ENCODE measurements at places on chromosomes 6 and 20.

GRCh38 chr6:105359419-105360370 lies 43.2 kb downstream of the PREP start:
- no peak for DNase-seq

DNA sequence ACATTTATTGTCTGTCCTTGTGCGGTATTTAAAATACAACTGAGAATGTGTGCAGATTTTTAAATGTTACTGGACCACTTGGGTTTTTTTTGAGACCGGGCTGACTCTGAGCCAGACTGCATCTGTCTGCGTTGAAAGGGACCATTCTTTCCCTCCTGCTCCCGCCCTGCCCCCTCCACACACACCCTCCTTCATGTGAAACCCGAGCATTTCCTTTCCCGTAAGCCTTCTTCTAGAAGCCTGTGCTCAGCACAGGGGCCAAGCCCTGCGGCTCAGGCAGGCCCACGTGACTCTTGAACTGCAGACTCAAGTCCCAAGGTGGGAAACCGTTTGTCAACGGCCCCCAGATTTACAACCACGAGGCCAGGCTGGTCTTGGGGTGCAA lies 82.7 kb upstream of the FOXC1 start:
- DNase-seq: no peak

DNA sequence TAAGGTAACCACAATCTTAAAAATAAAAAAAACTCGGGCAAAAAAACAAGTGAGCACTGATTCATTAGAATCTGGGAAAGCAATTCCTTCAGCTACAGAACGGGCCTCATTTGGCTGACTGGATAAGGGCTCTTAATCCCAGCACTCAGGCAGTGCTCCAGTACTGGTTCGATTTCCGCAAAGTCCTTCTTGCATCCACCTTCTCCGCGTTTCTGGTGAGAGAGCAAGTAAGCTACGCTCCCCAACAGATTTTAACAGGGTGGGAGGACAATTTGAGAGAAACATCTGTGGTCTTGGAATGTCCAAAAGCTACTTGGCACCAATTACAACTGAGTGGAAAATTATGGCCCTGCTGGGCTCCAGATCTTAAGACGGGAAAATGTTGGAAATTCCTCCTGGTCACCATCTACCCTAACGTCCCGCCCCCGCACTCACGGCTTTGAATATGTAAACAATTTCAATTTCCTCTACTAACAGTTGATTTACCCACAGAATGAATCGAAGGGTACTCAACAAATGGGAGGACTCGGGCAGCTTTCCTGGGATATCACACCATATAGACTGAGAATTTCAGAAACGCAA lies 18.1 kb upstream of the ZSCAN9 start:
- DNase-seq: no peak

- DNase-seq: no peak
These were observed 1.1 kb upstream of the DACT2 start for GRCh38 chr6:168320634-168321033.

DNA sequence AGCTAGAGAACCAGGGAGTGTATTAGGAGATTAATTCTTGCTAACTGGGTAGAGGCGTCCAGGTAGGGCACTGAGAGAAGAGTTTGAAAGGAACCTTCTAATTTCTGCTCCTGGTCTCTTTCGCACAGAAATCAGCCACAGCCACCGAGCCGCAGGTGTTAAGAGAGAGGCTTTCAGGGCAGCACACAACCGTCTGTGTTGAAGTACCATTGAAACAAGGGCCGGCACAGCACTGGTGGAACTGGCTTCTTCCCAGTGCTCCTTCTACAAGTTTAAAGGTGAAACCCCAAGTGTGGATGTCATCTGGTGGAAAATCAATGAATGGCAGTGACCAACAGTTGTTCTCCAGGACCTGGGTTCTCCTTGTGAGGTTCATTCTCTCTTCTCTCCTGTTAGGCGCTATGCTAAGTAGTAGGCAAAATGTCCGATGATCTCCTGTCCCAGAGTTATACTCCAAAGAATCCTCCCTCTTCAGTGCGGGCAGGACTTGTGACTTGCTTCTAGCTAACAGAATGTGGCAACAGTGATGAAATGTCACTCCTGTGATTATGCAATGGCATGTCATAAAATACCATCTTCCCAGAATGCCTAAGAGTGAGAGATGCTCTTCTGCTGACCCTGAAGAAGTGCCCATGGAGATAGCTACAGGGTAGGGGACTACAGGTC lies 15.0 kb upstream of the RIN2 start:
- DNase-seq: no peak

DNA sequence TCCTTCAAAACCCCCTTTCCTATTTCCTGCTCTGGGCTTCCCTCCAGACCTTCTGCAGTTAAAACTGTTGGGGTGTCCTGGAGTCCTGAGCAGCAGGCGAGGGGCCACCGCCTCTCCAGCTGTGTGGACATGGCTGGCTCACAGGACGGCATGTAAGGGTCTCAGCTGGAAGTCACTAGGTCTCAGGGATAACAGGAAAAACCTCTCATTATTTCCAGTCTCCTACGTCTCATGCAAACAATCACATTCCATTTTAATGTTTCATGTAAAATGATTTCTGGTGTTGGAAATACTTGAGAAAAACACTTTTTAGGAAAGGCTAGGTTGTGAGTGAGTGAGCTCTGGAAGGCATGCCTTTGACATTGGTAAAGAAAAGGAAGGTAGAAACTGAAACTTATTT lies 158.7 kb downstream of the SCML4 start:
- DNase-seq: no peak

DNA sequence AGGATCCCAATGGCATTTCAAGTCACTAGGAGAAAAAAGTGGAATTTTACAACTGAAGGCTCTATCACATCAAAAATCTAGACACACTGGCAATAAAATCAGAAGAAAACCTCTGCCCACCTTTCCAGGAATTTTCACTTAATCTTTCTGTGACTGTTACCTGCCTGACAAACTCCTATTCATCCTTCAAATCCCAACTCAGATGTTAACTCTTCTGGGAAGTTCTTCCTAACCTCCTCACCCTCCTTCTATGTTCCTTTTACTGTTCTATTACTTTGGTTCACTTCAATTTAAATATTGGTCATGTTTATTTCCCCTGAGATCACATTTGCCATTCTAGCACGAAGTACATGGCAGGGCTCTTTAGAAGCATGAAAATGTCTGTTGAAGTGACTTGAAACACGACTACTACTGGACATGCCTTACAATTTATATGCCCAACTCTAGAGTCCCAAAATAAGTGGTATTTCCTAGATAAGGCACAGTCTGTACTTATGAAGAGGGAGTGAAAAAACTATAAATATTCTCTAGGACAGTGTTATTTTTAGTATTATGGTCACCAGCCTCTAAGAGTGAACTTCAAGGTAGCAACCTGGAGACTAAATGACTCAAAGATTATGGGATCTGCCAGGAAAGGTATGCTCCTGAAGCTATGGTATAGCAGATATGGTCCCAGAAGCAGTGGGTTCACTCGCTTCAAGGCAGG lies 17.1 kb downstream of the CHD6 start:
- no peak for DNase-seq

DNA sequence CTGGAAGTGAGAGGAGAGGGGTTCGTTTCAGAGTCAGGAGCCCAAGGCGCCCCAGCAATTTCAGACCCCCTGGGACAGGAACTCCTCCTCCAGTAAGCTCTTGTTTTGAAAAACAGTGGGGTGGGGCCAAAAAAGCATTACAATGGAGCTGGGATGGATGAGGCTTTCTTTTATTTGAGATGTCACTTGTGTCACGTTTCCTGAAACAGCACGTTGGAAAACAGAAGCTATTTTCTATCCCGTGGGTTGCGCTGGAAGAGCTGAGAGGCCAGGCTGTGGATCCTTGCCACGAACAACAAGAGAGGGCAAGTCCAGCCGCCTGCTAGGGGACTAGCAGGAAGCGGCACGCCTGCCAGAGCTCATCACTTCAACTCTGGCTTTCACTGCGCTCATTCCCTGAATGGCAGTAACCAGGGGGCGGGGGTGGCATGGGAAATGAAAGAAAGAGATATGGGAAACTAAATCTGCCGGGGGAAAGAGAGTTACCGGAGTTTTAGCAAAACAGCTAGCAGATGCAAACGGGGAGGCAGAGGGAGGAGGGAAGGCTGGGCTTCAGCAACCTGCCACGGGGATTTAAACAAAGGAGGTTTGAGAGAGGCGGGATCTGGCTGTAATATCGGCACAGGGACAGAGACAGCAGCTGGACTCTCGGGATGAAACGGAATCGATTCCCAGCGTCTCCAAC lies 34.6 kb downstream of the GCNT2 start:
- peak; percentile 47 for DNase-seq

- DNase-seq: no peak
These were observed 41.0 kb upstream of the SMIM8 start for GRCh38 chr6:87281426-87281825.

- DNase-seq: no peak
These were observed 13.7 kb downstream of the BCL2L1 start for GRCh38 chr20:31708736-31709534.

DNA sequence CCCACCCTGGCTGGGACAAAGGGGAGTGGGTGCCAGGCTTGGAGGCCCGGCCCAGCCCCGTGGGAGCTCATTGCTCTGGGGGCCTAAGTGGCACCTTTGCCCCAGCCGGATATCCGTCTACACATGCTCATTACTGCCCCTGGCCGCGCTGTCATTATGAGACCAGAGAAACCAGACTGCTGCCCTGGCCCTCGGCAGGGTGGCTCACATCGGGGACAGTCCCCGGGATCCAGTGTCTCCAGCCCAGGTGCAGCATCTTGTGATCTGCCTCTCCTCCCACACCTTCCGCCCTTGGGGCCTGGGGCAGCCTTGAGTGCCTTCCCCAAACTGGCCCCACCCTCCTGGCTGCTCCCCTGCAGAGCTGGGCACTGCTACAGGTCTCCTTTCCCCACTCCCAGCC lies 4.9 kb downstream of the SRMS start:
- no peak for DNase-seq

DNA sequence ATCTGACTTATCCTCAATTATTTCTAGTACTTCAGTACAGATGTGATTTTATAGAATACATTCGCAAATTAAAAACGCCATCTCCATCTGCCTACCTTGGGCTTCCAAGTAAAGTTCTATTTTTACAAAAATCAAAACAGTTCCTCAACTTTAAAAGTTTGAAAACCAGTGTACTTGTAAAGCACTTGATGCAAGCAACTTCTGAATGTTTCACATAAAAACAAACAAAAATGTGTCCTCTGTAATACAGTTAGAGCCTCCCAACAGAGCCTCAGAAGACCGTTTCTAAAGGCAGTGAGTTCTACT lies 384 bp upstream of the MANEA start:
- no peak for DNase-seq

DNA sequence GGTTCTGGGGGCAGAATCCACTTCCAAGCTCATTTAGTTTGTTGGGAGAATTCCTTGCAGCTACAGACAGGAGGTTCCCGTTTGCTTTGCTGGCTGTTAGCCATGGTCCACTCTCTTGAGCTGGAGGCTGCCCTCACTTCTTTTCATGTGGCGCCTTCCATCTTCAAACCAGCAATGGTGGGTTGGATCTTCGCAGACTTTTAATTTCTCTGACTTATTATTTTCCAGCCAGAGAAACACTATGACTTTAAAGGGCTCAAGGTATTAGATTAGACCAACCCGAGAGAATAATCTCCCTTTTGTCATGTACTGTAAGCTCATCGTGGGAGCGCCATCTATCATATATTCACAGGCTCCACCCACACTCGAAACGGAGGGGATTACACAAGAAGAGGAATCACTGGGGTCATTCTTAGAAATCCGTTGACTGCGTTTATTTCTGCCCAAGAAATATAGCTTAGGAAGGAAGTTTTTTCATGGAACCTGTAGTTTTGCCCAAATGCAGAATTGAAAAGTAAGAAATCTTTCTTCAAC lies 38.9 kb downstream of the SAMD5 start:
- DNase-seq: no peak

DNA sequence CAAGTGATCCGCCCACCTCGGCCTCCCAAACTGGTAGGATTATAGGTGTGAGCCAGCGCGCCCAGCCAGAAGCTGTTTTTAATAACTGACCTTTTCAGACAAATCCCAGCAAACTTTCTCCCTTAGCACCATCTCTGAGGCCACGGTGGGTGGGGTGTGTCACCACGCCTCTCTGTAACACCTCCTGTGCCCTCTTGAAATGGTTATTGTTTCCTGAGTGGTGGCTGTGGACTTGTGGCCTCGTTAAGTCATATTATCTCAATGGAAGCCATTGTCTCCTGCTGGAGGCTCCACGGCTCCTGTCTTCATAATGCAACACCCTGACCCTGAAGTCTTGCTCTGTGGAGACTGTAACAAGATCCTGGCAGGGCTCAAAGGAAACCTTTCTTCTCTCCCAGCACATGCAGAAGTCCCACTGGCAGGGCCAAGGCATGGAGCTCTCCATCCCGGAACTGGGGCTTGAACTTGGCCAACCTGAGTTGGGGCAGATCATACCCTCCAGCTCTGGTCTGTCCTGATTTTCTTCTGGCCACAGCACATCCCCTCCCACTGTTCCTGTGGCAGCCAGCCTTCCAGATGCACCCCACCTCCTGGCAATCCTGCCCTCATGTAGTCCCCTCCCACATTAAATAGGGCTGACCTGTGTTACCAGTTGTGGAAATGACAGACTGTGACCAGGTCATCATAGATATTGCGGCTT lies 81.1 kb downstream of the SNX5 start:
- no peak for DNase-seq

- DNase-seq: no peak
These were observed 2.0 kb downstream of the FIG4 start for GRCh38 chr6:109693111-109693510.

GRCh38 chr6:8389036-8389818 lies 46.1 kb downstream of the SLC35B3 start:
- no peak for DNase-seq

DNA sequence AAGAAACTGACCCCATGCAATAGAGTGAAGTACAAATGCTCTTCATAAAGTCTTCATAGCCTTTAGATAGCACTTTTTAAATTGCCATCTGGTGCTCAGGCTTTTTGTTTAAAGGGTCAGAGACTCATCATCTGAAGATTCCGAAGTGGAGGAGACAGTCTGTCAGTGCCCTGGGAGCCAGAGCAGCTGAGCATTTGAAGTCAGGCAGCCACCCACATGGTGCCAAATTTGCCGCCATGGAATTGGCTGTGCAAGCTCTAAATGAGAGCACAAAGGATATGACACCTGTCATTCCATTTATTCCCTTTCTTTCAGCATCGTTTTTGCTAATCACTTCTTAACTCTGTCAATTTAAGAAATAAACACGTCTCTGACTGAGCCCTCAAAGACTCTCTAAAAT lies 32.8 kb upstream of the CEP162 start:
- no peak for DNase-seq
